Stimulated activated CD8-positive, alpha-beta memory T cell treated with anti-CD3 and anti-CD28 coated beads, Interleukin-7, amount 100 ng/mL, for 1 hour (primary cell): ENCODE measurements at places on chromosomes 1 and 21.

DNA sequence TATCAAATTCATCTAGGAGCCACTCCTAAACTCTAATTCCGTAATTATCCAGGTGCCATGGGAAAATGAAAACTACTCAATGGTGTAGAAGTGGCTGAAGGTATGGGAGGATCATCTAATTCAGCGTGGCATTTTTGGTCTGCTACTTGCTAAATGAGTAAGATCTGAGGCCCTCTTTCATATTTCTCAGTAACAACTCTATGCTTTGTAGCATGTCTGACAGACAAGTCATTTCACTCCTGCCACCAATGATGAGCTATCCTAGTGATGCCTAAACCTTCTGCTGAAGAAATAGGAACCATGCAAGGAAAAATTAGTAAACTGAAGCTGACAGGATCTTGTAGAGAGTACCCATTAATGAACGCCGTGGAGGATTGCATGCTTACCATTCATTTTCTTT is 145.3 kb downstream of the NTNG1 start:
- DNase-seq = no peak

- DNase-seq = no peak
These were observed 220.1 kb upstream of the VAMP3 start for GRCh38 chr1:7550981-7551380.

GRCh38 chr21:39125752-39126485 is 57.3 kb downstream of the PSMG1 start:
- DNase-seq = no peak

DNA sequence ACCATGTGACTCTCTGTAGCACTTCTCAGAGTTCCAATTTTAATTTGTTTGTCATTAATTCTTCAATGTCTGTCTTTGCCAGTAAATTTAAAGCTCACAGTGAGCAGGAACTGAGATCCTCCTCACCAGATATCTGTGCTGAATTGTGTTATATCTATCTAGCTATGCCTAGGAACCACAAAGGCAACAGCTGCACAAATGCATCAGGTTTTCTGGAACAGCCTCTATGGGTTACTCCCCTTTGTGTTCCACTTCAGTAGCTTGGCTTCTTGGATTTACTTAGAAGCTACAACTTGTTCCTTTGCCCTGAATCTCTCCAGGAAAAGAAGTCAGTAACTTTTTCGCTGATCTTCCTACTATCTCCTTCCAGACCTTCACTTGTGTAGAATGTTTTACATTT is 1237.8 kb upstream of the ADGRL4 start:
- DNase-seq = no peak

GRCh38 chr1:234755449-234755863 is 145.5 kb upstream of the IRF2BP2 start:
- DNase-seq = no peak

DNA sequence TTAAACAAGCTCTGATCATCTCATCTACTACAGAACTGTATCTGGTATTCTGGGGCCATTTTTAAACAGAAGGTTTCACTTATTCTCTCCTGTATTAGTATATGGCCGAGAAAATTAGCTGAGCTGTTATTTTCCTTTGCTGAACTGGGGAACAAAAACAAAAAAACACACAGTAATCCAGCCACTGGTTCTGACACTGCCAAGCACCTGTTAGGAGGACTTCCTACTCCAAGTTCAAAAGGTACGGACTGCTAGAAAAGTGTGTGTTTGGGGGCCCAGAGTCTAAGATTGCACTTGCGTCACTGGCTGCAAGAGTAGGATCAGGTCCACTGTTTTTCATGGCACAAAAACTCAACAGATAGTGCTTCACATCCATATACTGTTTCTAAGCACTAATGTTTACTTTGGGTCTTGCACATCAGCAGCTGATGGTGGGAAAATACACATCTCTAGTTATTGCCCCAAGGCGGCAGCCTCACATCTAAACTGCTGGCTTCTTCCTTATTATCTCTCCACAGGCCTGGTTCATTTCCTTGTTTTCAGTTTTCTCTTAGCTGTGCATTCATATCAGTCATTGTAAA is 226.1 kb downstream of the FGGY start:
- DNase-seq = no peak

GRCh38 chr1:47645151-47645550 is 207.3 kb downstream of the FOXD2 start:
- DNase-seq = no peak

- DNase-seq = no peak
These were observed 11.4 kb downstream of the PRPF3 start for GRCh38 chr1:150332651-150333290.

DNA sequence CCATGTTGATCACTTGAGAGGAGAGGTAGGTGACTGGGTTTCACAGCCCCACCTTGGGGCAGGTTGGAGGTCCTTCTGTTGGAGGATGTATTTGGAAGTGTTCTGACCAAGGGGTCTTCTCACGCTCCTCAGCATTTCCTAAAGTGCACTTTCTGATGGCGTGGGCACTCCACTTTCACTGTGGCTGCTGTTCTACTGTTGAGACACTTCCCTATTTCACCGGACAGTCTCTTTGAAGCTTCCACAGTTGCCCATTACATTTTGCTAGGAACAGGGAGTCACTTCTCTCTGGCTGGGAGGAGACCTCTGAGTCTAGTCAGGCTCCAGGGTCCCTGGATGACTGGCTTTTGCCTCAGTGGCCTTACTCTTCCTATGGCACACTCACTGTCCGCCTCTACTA is 180.0 kb upstream of the LMO4 start:
- DNase-seq = no peak

GRCh38 chr1:223720971-223721591 is 8.7 kb downstream of the CAPN2 start:
- DNase-seq = no peak

DNA sequence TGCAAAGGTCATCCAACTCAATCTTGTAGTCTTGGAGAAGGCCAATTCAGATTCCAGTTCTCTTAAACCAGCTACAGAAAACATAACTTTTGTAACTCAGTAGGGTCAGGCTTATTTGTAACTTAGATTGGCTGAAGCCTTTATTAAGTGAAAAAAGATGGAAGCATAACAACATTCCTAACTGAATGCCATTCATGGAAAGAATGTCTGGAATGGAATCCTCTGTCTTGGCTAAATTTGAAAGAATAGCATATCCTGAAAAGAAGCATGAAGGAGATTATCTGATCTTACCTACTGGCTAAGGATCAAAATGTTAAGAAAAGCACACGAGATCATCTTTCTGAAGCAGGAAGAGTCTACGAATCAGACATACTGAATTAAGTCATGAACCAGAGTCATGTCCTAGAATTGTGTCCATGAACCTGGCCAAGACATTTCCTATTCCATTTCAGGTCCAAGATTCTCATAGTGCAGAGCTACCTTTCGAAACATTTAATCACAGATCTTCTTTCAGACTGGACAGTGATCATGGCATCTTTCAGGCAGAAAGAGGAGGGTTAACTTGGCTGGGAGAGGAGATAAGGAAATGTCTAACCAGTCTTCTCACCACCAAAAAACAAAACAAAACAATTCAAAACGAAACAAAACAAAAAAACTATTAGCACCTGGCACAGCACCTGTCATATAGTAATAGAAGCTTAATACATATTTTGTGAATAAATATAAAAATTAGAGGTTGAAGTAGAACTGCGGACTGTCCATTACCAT is 75.6 kb downstream of the XCL2 start:
- no peak for DNase-seq

DNA sequence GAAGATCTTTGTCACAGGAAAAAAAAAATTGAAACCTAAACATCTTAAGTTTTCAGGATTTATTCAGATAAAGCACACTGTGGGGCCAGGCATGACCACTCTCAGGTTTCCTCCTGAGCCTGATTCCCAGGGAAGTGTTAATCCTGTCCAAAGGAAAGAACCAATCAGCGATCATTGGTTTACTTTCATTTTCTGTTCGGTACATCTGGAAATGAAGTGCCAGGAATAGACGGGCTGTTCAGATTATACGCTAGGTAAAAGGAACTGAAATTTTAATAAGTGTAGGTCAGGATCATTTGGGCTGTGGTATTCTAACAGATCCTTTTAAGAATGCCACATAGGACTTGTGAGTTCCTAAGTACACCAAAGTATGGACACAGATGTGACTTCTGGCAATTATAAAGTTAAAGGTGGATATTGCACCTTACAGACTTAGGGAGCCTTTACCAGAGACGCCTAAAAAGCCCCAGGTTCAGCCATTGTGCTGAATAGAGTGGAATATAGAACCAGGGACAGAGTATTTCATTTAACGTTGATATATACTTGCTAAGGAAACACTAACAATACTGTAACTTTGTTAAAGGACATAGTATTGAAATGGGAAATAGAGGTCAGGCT is 9.3 kb upstream of the CACYBP start:
- DNase-seq = no peak

GRCh38 chr1:156438278-156438987 is 62.1 kb downstream of the MEF2D start:
- no peak for DNase-seq

DNA sequence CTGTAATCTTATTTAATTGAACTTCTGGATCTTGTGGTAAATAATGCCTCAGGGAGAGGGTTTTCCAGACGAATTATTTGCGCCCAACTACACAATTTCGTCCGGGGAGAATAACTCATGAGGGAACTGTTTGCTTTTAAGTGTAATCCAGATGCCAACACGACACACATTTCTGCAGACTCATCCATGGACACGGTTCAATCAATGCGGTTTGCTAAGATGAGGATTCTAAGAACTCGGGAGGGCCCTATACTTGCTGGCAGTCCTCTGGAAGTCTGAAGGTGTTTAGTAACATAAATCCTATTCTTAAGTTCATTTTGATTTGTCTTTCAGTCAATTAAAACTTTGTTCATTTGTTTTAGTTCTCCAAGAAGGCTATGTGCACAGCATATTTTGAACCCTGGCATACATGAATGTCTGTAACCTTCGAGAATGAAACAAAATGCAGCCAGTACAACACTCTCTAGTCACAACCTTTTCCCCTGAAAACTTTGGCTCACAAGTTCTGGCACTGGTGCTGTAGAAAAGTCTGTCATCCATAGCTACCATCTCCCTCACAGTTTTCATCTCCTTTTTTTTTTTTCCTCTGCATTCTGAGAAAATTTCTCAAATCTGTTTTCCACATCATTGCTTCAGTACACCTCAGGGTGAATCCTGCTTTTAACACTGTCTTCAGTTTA is 38.8 kb downstream of the DIPK1A start:
- DNase-seq = no peak

GRCh38 chr1:111894497-111894896 is 95.0 kb downstream of the KCND3 start:
- no peak for DNase-seq

DNA sequence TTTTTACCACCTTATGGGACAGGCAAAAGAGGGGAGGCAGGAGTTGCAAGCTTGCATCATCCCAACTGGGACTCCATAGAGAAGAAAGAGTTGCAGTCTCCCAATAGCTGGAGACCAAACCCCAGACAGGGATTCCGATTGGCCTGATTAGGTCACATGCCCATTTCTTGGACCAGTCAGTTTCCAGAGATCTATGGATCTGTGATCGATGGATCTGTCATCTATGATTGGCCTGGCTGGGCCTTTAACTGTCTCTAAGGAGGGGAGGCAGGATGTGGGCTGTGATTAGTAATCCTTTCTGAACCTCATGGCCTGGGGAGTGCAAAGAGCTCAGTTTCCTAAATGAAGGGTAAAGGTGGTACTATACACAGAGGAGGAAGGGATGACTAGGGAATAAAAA is 252.1 kb downstream of the MATN1 start:
- DNase-seq = no peak

GRCh38 chr1:203424861-203425662 is 50.5 kb upstream of the PRELP start:
- DNase-seq = no peak

DNA sequence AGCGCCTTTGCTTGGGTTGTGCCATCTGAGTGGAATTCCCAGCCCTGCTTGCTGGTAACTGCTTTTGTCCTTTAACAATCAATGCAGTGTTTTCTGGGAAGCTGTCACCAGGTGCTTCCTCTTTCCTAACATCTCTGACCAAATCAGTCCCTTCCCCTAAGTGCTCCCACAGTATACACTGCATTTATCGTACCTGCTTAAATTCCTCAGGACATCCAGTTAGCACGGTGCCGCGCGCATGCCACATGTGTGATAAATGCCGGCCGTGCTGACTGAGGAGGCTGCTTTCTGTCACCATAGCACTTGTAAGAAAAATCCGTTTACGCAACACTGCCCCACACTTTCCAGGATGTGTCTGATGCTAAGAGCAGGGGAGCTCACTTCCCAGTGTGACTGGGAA is 115.4 kb downstream of the BCAR3 start:
- no peak for DNase-seq

GRCh38 chr1:182329471-182329870 is 62.1 kb downstream of the GLUL start:
- DNase-seq = no peak

DNA sequence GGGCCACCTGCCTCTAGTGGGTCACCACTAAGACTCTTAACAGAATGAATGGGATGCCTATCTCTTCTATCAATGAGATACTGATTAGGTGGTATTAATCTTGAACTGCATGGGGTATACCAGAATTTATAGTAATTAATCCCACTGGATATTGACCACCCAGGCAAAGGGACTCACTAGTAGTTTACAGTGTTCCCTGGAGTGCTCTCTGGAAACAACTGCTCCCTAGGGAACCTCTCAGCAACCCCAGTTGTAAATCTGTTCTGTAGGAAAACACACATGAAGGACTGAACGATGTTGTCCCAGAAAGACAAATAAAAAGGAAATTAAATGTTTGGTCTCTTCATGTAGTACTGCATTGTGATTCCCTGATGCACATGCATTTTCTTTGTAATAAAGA is 430.5 kb downstream of the HLX start:
- no peak for DNase-seq

GRCh38 chr1:91817211-91817905 is 68.6 kb downstream of the TGFBR3 start:
- DNase-seq = no peak

GRCh38 chr1:197811769-197812168 is 36.5 kb upstream of the DENND1B start:
- DNase-seq = no peak

GRCh38 chr1:62384276-62385005 is 52.4 kb upstream of the USP1 start:
- no peak for DNase-seq

DNA sequence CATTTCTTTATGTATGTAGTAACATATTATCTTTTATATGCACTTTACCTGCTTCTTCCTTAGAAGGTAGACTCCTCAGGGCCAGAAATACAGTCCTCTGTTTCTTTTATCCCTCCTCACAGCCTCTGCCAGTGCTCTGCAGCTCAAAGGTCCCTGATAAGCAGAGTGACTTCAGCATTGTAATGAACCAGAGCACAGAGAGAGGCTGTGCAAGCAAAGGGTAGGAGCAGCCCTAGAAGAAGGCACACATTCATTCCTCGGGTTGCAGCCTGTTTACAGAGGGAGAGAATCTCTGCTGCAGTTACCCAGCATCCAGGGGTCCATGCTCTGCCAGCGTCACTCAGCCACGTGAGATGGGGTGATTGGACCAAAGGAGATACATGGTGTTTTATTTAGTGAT is 101.1 kb downstream of the RHOU start:
- no peak for DNase-seq
